ENCODE measurements at places on chromosomes 5 and 9. TPM values are rescaled to one million over a fixed set of nuclear protein-coding genes. Genes with fewer than 3 reads are reported as not detected.

Gene GABBR2
- total RNA-seq = 1.1 TPM

Gene SPIN1
- total RNA-seq = 49.2 TPM

Gene PCDHB2
- total RNA-seq = 2.4 TPM

Gene GABRA1
- total RNA-seq = not detected

Gene SVEP1
- total RNA-seq = 6.7 TPM

Gene TMEFF1
- 0.46 TPM for total RNA-seq

Gene RFK
- total RNA-seq = 18.1 TPM

Gene DBH
- total RNA-seq = not detected

Gene NUDT12
- total RNA-seq = 11.4 TPM

Gene LURAP1L
- total RNA-seq = 2.6 TPM

Gene FOXD4L4
- total RNA-seq = not detected

Gene OGN
- 15.2 TPM for total RNA-seq

Gene NRG2
- total RNA-seq = 5.1 TPM

Gene HNRNPA0
- total RNA-seq = 20.0 TPM

Gene ZNF367
- total RNA-seq = 2.1 TPM

Gene KLHL3
- 35.1 TPM for total RNA-seq

Gene TRIM7
- 6.4 TPM for total RNA-seq

Gene PCDHB14
- total RNA-seq = 4.4 TPM

Gene ADAMTS6
- total RNA-seq = 1.9 TPM

Gene PAPPA
- total RNA-seq = 2.8 TPM

Gene ARHGEF28
- 1.8 TPM for total RNA-seq

Gene TRPM3
- 0.51 TPM for total RNA-seq

Gene ESM1
- 0.81 TPM for total RNA-seq

Gene ZCCHC10
- total RNA-seq = 19.9 TPM
